ENCODE measurements at places on chromosomes 16 and 17. TPM values are rescaled to one million over a fixed set of nuclear protein-coding genes. Genes with fewer than 3 reads are reported as not detected.

The SPAG9 gene
- total RNA-seq = 79.2 TPM

GRCh38 chr17:38685491-38685890, 10.7 kb upstream of the EPOP start:
- DNase-seq = no peak

GRCh38 chr17:21772321-21772720, 80.0 kb downstream of the KCNJ18 start:
- DNase-seq = no peak

- DNase-seq = no peak
Measured at GRCh38 chr16:81786321-81786720, 7.2 kb downstream of the PLCG2 start.

DNA sequence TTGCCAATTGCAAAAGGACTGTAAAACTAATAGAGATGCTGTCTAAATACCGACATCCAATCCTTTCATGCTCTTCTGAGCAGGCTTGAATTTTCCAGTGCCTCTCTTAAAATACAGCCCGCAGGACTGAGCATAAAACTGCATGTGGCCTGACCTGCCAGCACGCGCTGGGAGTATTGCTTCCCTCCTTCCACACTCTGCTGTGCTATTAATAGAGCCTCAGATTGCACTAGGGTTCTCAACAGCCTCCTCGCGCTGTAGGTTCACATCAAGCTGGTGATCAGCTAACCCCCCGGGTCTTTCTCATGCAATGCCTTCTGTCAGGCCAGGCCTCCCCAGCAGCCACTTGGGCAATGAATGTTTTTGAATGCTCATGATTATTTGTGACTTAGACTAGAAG, 14.2 kb upstream of the MSI2 start:
- no peak for DNase-seq

GRCh38 chr16:30085820-30086219, 5.9 kb downstream of the TBX6 start:
- no peak for DNase-seq

The NECAB2 gene
- not detected for total RNA-seq

Measured in sigmoid colon (tissue), 7 donors.